ENCODE measurements at places on chromosomes 6 and 20. TPM values are rescaled to one million over a fixed set of nuclear protein-coding genes. Genes with fewer than 3 reads are reported as not detected.

DNA sequence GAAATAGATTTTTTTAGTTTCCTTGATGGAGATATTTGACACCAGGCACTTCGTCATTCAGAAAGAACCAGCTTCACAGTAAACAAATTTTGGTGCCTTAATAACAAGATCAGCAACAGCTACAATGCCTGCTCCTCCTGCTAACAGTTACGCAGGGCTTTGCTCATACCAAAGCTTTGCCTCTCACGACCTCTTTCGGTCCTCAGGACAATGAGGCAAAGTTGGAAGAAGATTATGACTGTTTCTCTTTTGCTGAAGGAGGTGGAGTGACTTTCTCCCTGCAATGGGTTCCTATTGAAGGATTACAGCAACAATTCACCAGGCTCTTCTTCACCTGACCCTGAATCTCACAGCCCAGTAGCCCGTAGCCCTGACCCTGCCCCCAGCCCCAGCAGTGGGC is 440.1 kb downstream of the PREX1 start:
- no peak for DNase-seq

TCF19 gene
- total RNA-seq: 4.5 TPM

DNA sequence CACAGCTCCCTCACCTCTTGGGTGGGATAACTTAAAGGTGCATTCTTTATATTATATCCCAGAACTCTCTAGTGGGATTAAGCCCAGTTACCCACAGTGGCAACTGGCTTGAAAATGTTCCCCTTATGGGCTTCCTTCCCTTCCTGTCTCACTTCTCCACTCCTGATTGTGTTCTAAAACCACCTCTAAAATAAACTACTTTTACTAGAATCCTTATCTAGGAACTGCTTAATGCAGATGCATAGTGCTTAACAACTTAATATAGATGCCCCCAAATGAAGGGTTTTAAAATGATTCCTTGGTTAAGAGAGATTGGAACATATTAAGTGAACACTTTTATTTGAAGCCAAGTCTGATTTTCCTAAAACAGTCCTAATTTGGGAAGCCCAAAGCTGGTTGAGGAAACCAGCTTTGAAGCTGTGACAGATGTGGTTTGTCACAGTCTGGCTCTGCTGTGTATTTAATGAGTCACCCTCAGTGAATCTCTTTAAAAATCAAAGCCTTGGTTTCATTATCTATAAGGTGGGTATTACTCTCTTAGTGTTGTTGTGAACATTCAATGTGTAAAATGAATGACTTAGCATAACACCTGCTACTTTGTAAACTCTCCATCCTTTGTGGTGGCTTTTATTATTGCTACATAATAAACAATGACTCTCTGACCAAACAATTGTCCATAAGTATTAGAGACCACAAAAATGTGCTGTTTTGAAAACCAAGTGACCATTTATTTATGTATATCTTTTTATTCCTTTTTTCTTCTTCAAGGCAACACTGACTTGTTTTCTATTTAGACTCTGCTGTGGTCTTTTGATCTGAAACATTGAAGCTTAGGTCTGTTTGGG is 24.4 kb downstream of the PLCB1 start:
- DNase-seq: no peak

NOTCH4 gene
- 78.7 TPM for total RNA-seq

RAB23 gene
- total RNA-seq: 13.7 TPM

- no peak for DNase-seq
Measured at GRCh38 chr6:145069966-145070365, 665.4 kb downstream of the EPM2A start.

DNA sequence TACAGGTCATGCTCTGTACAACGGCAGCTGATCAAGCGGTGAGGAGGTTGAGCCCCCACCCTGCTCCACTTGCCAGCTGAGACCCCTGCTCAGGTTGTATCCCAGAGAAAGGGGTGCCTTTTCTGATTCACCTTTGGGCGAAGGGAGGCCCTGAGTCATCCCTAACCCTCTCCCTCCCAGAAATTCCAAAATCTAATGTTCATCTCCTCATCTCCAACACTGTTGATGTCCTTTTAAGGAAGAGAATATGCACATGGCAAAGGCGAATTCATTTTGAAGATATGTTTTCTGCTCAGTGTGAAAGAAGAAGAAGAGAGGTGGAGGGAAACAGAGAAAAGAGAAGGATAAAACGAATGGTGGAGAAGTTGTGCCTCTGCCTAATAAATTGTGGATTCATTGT is 120.5 kb downstream of the SCML4 start:
- no peak for DNase-seq

OPRL1 gene
- 1.9 TPM for total RNA-seq

DNA sequence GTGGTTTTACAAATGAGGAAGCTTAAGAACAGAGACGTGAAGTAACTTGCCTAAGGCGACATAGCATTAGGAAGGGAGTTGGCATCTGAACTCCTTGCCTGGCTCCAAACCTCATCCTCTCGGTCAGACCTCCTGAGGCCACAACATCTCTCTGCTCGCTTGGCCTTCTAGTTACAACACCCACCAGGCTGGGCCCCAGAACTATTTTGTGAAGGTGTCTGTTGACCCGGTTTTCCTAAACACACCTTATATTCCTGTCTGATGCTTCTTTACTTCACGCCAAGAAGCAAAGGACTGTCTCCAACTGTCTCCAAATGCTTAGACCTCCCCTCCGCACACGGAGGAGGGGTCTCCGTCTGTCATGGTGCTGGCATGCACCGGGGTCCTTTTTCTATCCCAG is 326.6 kb downstream of the THBS2 start:
- no peak for DNase-seq

- peak; percentile 69 for DNase-seq
Measured at GRCh38 chr6:84428300-84428907, 201.0 kb upstream of the CEP162 start.

Data from upper lobe of right lung (tissue), 1 donor.